T-cell (primary cell): ENCODE measurements at places on chromosomes 2 and 18.

DNA sequence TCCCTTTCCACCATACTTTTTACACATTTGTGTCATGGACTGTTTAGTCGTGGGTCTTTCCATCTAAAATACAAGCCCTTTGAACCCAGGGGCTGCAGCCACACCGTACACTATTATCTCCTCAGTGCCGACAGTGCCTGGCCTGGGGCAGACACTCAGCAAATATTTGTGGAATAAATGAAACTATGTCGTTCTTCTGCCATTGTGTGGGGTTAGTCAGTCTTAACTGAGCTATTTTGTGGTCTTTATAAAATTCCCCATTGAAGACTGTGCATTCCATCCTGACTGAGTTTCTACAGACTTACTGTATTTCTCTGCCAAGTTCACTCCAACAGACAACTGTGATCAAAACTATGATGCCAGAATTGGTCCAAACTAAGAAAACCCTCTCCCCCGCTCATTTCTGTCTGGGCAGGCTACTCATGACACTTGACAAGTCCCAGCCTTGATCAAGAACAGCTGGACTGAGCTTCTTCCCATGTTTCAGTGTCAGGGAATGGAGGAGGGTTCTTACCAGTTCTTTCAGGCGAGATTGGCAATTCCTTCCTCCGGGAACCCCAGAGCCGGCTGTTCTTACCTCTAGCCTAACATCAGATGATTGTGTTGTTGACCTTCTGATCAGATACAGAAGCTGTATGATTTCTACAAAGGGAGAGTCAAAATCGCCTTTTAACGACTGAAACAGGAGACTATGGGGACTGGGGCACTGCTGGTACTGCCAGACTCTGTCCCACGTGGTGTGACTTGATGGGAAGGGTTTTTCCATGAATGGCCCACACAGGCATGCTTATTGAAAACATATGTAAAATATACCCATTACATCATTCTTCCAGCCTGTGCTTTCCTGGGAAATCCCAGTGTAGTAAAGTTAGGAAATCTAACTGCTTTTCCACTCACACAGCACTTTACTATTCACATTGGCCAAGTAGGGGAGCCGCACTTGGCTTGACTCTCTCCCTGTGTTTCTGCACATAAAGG is 77.4 kb upstream of the NPAS2 start:
- no peak for DNase-seq

DNA sequence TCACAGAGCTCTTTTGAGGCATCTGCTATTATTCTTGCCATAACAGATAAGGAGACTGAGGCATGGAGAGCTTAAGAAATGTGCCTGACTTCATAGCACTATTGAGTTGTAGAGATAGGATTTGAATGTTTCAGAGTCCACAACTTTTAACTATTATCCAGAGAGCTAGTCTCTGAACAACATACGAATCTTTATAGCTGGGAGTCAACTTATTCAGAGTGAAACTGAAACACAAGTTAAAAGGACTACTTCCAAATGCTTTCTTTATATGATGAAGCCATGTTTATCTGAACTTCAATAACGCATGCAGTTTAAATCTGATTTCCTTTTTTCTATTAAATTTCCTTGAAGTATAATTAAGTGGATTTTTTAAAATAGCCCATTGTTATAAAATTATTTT is 268.8 kb downstream of the IKZF2 start:
- no peak for DNase-seq

- no peak for DNase-seq
Measured at GRCh38 chr18:35410561-35410960, 33.4 kb upstream of the ZNF396 start.

- DNase-seq, result no peak
Measured at GRCh38 chr2:120920454-120921148, 184.9 kb downstream of the GLI2 start.

GRCh38 chr2:69241664-69242514 is 145.1 kb downstream of the GFPT1 start:
- no peak for DNase-seq

DNA sequence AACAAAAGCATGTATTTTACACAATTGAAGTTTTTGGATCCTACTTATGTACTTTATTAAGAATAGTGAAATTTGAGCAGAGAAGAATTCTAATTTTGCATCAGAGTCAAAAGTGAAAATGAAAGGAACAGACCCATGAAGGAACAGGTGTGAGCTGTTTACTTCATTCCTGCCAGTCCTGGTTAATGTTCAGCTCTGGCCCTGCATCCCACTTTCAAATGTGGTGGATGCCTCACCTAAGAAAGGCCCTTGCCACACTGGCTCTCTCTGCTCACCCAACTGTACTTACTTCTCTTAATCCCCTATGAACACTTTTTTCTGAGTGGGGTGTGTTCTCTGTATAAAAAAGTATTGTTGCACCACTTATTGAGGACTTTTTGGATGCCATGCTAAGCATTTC is 22.2 kb downstream of the FAM110C start:
- DNase-seq, result no peak

- no peak for DNase-seq
Measured at GRCh38 chr2:149729586-149729985, 142.0 kb upstream of the MMADHC start.

- no peak for DNase-seq
Measured at GRCh38 chr18:677951-678381, 20.5 kb downstream of the TYMS start.

DNA sequence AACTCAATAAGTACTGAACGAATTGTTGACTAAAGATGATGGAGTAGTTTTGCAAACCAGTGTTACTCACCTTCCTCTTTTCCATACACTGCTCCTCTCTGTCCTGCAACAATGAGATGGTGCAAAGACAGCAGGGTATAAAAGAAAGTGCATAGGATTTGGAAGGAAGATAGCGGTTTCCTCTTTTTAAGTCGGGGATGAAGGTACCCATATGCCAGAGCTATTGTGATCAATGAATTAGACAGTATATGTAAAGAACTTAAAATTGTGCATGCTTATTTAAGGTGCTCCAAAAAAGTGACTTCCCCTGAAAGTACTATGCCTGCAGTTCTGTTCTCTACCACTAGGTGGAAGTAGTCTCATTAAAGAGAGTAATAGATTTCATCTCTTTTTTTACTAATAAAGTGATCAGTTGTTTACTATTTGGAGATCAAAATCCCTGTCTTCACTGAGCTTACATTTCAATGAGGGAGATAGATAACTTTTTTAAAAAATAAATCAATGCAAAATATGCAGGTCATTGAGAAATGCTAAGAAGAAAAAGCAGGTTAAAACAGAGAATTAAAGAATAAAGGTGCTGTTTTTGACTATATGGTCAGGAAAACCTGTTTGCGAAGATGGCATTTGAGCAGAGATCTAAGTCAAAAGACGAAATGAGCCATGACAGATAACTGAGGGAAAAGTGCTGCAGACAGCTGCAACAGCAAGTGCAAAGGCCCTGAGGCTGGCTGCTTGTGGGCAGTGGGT is 339.7 kb upstream of the SLC14A2 start:
- DNase-seq, result no peak

DNA sequence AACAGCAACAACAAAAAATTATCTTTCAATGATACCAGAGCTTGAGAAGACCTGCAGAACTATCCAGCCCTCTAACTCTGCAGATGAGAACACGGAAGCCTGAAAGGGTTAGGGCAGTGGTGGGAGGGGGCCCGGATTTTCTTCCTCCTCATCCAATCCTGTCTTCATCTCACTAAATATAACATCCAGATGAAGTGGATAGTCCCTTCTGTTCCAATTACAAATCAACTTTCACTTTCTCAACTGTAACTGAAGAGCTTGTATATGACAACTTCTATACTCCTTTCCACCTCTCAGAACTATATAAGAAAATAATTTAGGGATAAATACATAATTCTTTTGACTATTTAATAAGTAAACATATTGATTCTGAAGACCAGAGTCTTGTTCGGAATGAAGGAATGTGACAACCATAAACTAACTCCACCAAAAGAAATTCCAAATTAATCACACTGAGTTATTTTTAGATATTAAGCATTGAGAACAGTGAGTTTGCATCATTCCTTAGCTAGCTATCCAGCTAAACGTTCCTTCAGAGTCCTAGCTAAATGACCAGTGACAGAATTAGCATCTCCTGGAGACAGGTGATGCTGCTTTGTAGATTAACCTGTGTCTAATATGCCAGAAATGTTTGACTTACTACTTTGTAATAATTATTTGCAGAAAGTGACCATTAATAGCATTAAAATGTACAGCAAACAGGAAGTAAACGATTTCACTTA is 32.7 kb downstream of the SFT2D3 start:
- DNase-seq, result no peak

DNA sequence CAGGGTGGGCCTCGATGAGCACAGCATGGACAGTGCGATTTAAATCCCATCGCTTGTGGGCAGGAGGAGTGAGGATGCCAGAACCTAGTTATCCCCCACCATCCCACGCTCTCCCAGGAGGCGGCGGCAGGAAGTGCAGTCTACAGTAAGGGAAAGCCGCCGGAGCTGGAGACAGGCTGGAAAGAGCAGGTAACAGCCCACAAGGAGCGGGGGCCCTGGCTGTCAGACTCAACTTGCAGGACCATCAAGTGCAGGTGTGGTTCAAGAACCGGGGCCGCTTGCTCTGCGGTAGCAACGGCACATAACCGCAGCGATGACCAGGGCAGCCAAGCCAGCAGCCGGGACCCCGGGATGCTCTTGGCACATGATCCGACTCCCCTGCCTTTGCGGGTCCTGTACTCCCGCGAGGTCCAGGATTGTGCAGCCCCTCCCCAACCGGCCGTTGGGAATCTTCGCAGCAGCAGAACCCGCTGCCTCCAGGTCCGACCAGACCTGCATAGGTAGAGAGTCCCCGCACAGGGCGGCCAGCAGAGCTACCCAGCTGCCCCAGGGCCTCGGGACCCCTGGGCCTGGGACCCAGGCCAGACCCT is 82.1 kb downstream of the BIN1 start:
- DNase-seq, result no peak

DNA sequence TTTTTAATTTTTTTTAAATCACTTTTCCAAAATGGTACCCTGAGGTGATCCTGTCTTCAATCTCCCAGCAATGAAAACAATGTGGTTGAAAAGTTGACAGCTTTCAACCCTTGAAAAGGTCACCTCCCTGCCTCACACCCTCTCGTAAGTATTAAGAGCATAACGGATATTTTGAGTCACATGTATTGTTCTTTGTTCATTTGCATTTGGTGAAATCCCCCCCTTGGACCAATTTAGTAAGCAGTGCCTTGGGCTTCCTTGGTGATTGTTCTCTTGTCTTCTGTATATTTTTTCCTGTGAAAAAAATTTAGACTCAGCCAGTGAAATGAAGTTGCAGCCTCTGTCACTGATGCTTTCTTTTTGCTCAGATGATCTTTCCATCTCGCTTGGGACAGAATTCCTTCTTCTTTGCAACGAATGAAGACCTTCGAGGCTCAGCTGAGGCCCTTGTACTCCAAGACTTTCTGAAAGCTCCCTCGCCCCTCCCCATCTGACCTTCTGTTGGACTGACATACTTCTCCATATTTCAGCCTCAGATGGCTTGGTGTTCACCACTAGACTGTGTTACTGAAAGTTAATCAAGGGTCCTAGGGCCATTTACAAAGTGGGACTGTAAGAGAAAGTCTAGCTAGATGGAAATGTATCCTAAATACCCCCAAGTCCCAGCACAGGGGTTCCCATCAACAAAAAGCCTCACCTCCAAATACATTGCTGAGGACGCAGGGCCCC is 158.4 kb downstream of the BCL2 start:
- DNase-seq, result no peak

DNA sequence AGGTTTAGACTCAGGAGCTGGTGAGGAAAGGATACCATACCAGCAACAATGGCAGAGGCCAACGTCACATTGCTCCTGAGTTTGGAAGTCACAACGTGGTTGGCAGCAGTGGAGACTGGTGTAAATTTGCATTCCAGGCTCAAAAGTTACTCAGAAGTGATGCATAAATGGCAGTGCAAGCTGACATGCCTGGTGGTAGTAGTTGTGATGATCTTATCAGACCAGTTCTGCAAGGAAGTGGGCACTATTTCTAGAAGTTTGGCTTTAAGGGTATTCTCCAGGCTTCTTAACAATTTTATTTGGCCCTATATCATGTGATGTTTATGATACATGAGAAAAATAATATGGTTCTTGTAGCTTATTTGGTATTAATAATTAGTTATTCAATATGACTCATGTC is 37.8 kb downstream of the CXCR4 start:
- no peak for DNase-seq

- DNase-seq, result peak; percentile 27
Measured at GRCh38 chr2:12050396-12050795, 304.0 kb downstream of the LPIN1 start.

DNA sequence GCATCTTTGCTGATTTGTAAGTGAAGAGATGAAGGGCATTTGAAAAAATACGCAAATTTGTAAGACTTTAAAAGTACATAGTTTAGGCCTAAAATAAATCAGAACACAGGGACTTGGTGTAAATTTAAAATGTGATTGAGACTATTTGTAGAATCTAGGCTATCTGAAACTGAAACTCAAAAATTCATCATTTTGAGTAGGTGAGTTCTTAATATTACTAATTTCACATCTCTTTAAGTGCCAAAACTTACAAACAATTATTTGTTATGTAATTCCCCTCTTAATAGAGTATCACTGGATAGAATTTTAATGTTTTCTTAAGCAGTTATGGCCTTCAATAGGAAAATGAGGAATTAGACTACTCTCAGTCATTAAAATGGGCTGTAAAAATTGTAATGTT is 14.0 kb upstream of the HRH4 start:
- DNase-seq, result no peak

- DNase-seq, result no peak
Measured at GRCh38 chr2:64295326-64296139, 151.3 kb upstream of the PELI1 start.

DNA sequence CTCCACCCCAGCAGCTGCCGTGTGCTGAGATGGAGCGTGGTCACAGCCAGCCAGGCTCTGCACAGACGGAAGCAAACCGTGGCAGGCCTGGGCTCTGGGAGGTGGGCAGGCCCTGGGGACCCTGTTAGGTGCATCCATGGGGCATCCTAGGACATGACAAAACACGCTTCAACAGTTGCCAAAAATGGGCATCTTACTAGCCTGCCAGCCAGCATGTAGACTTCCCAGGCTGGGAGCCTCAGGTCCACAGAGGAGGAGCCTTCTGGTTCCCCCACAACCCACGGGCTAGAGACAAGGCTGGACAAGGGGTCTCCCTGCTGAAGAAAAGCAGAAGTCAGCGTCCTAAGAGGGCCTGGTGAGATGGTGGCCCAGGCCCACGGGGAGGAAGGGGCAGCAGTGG is 139.5 kb downstream of the HDAC4 start:
- no peak for DNase-seq

- DNase-seq, result no peak
Measured at GRCh38 chr2:163681745-163682144, 54.1 kb downstream of the FIGN start.

GRCh38 chr18:48325115-48325665 is 84.0 kb downstream of the ZBTB7C start:
- DNase-seq, result no peak

GRCh38 chr2:120132190-120132589 is 91.0 kb downstream of the TMEM185B start:
- DNase-seq, result no peak

GRCh38 chr2:45675263-45675812 is 23.9 kb downstream of the PRKCE start:
- DNase-seq, result no peak

- DNase-seq, result no peak
Measured at GRCh38 chr2:58425368-58425767, 184.2 kb upstream of the FANCL start.
